ENCODE measurements at places on chromosomes 5 and 9.
A peak's percentile ranks its signal among the peaks of the same experiment; 100 is the strongest.

- no peak for DNase-seq
Observed at GRCh38 chr9:33153666-33154065, 13.5 kb downstream of the B4GALT1 start.

DNA sequence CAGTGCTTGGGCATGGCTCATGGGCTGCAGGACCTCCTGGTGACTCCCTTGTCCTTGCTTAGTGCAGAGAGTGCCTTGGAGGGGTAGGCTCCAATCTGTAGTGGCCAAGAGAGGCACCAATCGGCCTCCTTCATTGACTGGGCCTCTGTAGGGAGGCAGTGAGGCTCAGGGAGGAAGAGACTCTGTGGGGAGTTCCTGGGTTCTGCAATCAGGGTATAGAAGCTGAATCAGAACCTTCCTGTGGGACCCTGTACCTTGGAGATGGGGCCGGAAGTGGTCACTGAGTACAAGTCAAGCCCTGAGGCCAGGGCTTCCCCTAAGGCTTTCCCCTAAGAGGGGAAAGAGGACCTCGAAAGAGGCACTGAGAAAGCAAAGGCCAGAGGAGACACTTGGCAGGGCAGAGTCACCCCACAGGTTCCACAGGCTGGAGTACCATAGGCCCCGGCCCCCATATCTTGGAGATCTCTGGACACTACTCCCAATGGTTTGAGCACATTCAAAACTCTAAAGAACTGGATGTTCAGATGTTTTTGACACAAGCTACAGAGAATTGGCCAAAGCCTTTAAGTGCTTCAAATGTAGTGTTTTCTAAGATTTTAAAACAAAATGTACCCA is 190.5 kb downstream of the HSPA4 start:
- DNase-seq, result no peak

- DNase-seq, result no peak
Observed at GRCh38 chr9:93107151-93107824, 11.3 kb downstream of the CARD19 start.

DNA sequence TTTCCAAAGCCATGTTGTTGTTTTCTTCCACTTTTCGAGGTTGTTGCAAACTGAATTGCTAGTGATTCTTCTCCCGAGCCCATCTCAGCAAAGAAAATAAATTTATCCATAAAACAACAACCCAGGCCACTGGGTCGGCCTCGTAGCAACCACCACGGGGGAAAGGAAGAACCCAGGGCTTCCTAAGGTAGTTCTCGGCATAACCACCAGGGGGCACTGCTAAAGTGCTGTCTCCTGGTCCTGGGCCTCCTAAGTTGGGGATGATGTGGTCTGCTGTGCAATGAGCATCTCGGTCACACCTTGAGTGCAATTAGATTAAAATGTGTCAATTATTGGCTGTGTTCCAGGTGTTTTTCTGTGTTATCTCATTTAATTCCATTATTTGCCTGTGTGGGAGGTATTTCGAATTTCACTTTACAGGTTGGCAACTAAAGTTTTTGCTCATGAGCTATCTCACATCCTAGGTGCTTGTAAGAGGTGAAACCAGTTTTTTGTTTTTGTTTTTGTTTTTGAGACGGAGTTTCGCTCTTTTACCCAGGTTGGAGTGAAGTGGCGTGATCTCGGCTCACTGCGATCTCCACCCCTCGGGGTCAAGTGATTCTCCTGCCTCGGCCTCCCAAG is 102.8 kb upstream of the DAP start:
- no peak for DNase-seq

DNA sequence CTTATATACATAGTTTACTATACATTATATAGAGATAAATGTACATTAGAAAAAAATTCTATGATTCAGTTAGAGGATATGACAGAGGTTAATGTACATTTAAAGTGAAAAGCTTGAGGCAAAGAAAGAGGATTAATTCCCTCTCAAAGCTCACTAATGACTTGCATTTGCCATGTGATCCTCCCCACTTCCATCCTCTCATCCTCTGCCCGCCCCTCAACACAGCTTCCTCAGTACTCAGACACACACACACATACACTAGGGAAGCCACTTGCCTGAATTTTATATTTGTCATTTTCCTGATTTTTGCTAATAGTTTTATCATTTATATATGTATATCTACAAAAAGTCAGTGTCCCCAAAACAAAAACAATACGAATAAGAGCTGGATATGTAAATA is 764.5 kb downstream of the EFNA5 start:
- DNase-seq, result no peak

DNA sequence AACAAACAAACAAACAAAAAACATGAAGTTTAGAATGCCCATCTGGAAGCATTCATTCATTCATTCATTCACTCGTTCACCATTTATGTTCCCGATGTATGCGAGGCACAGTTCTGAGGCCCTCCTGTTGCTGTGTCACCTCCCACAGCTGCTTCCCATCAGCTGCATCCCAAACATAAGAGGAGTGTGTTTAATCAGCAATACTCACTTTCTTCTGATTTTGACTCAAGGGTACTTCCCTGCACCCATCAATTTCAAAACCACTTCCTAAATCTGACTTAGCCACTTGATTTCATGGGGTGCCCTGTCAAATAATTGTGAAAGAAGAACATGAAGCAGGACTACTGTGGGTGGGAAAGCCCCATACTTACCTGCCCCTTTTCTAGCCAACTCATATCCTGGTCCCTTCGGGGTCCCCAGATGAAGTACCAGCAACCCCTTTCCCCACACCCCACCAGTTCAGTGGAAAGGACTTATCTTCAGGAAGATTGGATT is 128.0 kb upstream of the IL12B start:
- no peak for DNase-seq

DNA sequence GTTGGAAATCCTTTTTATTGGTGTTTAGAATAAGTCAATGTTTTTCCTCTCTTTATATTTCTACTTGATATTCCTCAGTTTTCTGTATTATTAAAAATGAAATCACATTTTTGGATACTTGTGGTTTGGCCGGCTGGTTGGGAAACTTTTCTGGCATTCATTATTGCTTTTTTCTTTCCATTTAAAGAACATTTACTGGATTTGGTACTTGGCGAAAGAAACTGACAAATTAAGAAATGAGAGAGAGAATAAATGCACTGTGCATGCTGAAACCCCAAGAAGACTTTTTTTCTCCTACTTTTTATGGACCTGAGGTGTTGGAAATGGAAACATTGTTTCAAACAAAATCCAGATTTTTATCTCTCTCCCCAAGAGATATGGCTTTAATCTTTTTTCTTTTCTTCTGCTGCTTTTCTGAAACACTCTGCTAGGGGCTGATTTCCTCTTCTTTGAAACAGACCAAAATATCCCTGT is 128.4 kb downstream of the SNX18 start:
- no peak for DNase-seq

GRCh38 chr5:53576674-53577073 is 16.2 kb downstream of the NDUFS4 start:
- no peak for DNase-seq

GRCh38 chr9:121645003-121645402 is 6.4 kb upstream of the DAB2IP start:
- DNase-seq, result no peak

DNA sequence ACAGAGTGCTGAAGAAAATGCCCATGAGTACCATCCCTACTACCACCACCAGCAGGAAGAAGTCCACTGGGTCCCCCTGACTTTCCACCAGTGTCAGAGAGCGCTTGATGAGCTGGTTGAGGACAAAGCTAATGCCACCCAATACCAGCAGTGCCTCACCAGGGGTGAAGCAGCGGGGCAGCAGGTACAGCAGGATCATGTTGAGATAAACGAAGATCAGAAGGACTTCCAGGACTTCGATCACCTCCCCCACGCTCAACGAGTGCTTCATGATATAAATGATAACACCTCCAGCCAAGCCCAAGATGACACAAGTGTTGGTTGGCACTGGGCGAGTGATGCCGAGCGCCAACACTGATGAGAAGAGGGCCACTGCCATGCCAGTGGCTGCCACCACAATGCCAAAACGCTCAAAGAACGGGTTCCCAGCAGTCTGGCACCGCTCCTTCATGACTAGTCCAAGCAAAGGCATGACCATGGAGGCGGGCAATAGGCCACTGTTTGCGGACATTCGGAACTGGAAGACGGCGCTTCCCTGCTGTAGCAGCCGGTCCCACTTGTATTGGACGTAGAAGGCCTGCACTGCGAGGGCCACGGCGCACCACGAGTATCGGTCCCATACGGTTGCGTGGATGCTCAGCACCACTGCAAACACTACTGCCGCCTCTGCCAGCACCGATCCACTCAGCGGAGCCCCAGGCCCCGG is 679 bp downstream of the DOLK start:
- DNase-seq, result no peak

- DNase-seq, result peak; percentile 46
Observed at GRCh38 chr5:175718401-175719108, 60.7 kb downstream of the HRH2 start.

DNA sequence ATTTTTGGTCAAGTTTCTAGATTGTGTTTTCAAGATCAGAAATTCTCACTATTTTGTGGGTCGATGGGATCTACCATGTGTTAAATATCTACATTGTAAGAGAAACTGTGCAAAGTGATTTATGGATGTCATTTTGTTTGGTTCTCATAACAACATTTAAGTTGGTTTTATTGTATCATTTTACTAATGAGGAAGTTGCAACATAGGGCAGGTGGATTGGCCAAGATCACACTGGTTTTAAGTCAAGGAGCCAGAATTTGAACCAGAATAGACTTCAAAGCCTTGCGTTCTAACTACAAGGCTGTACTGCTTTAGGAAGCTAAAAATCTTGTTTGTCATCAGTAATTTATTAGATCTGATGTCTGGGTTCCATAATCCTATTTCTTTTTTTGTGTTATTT is 23.4 kb downstream of the SH3TC2 start:
- no peak for DNase-seq

GRCh38 chr5:80959768-80960442 is at the start of gene RASGRF2:
RASGRF2 (plus strand) TSS chr5:80960363; CDS start chr5:80960739, 376 bp downstream.
- no peak for DNase-seq

DNA sequence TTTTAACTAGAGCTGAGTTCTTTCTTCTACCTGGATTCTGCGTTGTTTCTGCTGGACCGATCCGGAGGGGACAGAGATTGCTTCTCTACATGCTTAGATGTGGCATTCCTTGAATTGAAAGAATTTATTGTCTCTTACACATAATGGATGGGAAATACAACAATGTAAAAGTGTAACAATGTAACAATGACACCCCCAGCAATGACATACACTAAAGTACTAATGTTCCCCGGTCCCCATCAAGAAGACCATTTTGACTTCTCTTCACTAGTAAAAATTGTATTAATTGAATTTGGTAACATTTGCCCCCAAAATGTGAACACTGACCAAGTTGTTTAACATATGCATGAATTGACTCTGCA is 760.2 kb downstream of the TAF11L14 start:
- no peak for DNase-seq

- peak; percentile 70 for DNase-seq
Observed at GRCh38 chr9:68794898-68795297, 89.9 kb downstream of the PIP5K1B start.

DNA sequence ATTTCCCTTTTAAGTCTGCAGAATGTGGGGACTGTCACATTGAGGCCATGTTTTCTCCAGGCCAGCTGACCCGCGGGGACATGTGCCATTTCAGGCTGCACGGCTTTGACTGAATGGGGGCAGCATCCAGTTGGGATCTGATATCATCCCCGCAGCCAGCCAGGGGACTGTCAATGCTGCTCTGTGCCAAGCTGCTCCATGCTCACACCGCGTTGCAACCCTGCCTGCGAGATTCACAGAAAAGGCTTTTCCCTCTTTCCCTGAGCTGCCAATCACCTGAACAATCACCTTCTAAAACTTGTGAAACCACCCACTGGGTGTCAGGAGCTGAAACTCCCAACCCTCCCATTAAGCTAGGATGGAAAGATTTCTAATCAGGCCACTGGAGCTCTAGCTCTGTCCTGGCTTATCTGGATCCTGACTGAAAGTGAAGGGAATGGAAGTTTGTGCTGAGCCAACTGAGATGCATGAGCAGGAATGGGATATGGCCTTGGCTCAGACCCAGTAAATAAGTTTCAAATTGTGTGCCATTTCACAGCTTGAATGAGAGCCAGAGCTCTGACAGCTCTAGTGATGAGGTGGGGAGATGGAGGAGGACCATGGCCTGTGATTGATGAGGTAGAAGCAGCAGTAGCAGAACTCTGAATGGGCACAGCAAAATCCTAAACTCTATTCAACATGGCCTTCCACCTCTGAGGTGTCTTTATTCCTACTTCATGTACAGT is 34.5 kb upstream of the ZNF366 start:
- DNase-seq, result no peak

- no peak for DNase-seq
Observed at GRCh38 chr9:37370968-37371563, 51.4 kb upstream of the GRHPR start.

DNA sequence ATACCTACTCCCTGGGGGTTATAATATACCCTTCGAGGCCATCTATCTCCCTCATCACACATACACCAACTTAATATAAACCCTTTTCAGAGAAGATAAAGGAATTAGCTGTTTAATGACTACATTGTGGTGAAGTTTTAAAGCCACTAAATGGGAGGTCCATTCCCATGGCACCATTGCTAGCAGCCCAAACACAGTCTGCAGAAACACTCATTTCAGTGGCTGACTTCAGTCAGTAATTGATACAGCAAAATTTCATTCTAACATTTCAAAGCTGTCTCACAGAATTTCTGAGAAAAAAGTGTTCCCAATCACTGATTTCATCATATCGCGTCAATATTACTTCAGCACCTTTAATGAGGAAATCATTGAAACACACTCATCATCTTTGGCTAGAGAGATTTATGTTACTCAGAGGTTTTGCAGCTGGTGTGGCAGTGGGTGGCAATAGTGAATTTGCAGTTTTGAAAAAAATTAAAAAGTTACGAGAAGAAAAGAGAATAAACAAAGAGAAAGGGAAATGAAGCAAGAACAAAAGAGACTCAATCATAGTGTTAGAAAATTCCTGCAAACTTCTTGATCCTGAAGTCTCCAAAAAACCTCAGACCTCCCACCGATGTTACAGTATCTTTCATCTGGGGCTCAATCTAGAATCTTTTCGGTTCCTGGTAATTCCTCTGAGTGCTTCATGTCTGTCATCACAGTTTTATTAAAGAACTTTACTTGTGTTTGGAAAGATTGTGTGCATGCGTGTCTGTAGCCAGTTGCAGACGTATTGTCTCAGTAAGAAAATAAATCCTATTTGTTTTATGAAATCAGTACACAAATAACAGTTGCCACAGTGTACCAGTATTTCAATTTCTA is 105.0 kb downstream of the ERCC6L2 start:
- DNase-seq, result no peak

DNA sequence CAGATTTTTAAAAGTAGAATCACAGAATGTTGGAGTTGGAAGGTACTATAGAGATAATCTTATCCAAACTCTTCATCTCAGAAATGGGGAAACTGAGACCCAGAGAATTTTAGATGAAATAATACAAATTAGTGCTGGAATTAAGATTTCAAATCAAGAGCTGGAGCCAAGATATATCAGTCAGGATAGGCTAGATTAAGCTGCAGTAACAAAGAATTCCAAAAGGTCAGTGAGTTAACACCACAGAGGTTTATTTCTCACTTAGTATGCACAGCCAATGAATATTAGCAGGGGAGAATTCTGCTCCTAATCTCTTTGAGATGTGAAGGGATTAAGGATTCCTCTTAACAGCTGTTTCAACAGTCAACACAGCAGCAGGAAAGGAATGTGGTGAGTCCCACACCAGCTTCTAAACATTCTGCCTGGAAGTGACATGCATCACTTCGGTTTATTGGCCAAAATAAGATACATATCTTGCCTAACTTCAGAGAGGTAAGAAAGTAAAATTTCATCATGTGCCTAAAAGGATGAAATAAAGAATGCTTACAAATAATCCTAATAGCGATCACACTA is 136.8 kb downstream of the FRMD3 start:
- DNase-seq, result no peak
